ENCODE measurements at places on chromosomes 16 and 17. TPM values are rescaled to one million over a fixed set of nuclear protein-coding genes. Genes with fewer than 3 reads are reported as not detected.
A peak's percentile ranks its signal among the peaks of the same experiment; 100 is the strongest.

- DNase-seq = peak; percentile 81
Measured at GRCh38 chr16:2663553-2664546, 18.5 kb upstream of the KCTD5 start.

GRCh38 chr17:67833946-67834631 is 8.8 kb downstream of the BPTF start:
- H3K4me1 ChIP-seq = peaks cover 22% of the 10 kb centered on the region
- H3K27ac ChIP-seq = no peak overlapping the region
- no peaks in the 10 kb centered on the region for H3K27me3 ChIP-seq
- no peaks in the 10 kb centered on the region for H3K36me3 ChIP-seq

DNA sequence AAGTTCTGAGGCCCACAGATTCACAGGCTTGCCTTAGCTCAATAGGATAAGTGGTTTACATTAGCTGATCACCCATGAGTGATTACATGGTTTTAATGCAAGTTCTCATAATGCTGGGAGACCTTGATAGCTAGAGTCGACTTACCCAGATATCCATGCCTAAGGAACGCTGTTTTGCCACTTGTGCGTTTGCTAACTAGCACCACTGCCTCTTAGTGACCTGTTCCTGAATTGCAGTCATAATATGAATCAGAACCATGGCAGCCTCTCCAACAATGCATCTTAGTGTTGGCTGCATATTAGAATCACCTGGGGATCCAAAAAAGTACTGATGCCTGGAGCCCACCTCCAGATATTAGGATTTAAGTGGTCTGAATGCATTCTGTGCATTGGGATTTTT is 251.1 kb upstream of the CDH5 start:
- H3K4me1 ChIP-seq = no peaks in the 10 kb centered on the region
- DNase-seq = peak; percentile 10
- H3K4me3 ChIP-seq = no peak overlapping the region
- no peak overlapping the region for H3K27ac ChIP-seq
- H3K36me3 ChIP-seq = no peaks in the 10 kb centered on the region

GRCh38 chr16:1311212-1311737 is 1.8 kb downstream of the UBE2I start:
- H3K4me3 ChIP-seq = peak overlapping the region; percentile 85
- no peaks in the 10 kb centered on the region for H3K27me3 ChIP-seq
- peaks cover 10% of the 10 kb centered on the region for H3K4me1 ChIP-seq

DNA sequence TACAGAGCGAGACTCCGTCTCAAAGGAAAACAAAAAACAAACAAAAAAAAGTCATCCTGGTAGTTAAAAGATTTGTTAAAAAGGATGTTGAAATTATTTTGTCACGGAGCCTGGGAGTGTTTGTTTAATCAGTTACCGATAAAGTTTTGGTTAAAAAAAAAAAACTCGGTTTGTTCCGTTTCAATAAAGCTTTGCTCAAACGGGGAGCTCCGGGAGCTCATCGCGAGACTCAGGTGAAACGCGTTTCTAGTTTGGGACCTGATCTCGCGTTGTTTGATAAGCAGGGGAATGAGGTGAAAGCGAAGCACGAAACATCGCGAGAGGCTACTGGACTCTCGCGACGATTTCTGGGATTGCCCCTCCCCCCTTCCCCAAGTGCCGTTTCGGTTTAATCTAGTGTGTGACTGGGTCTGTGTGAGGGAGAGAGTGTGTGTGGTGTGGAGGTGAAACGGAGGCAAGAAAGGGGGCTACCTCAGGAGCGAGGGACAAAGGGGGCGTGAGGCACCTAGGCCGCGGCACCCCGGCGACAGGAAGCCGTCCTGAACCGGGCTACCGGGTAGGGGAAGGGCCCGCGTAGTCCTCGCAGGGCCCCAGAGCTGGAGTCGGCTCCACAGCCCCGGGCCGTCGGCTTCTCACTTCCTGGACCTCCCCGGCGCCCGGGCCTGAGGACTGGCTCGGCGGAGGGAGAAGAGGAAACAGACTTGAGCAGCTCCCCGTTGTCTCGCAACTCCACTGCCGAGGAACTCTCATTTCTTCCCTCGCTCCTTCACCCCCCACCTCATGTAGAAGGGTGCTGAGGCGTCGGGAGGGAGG is at the start of gene CDK12:
Gene CDK12, plus strand, starts transcription at position 374 of the 813 bp plus-strand sequence. CDS start 586 bp downstream, outside the sequence.
- peak; percentile 99 for DNase-seq
- no peaks in the 10 kb centered on the region for H3K36me3 ChIP-seq

GRCh38 chr17:56937687-56938086 is 23.2 kb downstream of the COIL start:
- peak overlapping the region; percentile 39 for H3K27ac ChIP-seq
- H3K36me3 ChIP-seq = peaks cover 73% of the 10 kb centered on the region
- peaks cover 16% of the 10 kb centered on the region for H3K4me1 ChIP-seq
- H3K4me3 ChIP-seq = 0 out of 2 replicates have a peak overlapping the region, but pooled peaks have one; percentile 17
- no peaks in the 10 kb centered on the region for H3K27me3 ChIP-seq
- peak; percentile 66 for DNase-seq

GRCh38 chr17:66724581-66725341 is 110.2 kb upstream of the CACNG5 start:
- DNase-seq = peak; percentile 47
- H3K4me3 ChIP-seq = no peak overlapping the region
- H3K27me3 ChIP-seq = no peaks in the 10 kb centered on the region
- H3K27ac ChIP-seq = no peak overlapping the region
- H3K36me3 ChIP-seq = no peaks in the 10 kb centered on the region
- H3K4me1 ChIP-seq = peaks cover 9% of the 10 kb centered on the region

GRCh38 chr17:74296548-74296936 is 22.5 kb downstream of the DNAI2 start:
- H3K4me3 ChIP-seq = no peak overlapping the region
- H3K36me3 ChIP-seq = no peaks in the 10 kb centered on the region
- H3K27ac ChIP-seq = no peak overlapping the region
- H3K4me1 ChIP-seq = peaks cover 21% of the 10 kb centered on the region
- no peaks in the 10 kb centered on the region for H3K27me3 ChIP-seq
- peak; percentile 67 for DNase-seq

DNA sequence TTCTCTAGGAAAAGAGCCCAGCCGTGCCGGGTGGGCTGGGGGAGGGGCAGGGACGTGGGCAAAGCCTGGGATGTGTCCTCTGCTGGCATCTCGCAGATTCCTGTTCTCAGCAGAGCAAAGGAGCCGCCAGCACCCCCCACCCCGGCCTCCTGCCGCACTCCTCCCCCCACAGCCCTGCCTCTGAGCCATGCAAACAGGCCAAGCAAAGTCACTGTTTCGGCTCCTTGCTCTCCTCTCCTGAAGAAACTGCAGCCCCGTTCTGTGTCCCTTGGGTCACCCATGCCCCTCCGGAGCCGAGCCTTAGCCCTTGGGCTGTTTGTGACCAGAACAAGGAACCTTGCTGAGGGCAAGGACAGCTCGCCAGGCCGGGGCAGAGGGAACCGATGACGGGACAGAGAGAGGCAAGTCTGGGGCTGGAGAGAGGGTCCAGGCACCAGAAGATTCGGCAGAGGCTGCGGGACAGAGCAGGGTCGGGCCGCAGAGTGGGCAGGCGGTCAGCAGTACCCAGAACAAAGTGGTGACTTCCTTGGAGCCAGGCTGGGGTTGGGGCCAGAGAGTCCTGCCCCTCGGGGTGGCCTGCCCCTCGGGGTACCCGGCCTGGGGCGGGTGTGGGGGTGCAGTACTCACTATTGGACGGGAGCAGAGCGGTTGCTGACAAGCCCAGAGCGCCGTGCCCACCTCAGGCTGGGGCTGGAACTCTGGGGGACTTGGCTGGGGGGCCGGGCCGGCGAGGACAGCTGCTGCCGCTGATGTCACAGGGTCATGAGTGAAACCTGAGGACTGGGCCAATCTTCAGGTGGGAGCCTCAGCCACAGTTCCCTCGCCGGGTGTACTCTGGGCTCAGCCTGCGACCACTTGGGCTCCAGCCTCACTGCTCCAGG is 9.2 kb upstream of the PRR29 start:
- H3K4me3 ChIP-seq = no peak overlapping the region
- DNase-seq = no peak
- no peaks in the 10 kb centered on the region for H3K36me3 ChIP-seq
- peaks cover 12% of the 10 kb centered on the region for H3K4me1 ChIP-seq
- peaks cover 15% of the 10 kb centered on the region for H3K27me3 ChIP-seq

GRCh38 chr16:57091975-57092785 is at the start of gene CPNE2:
CPNE2 (plus strand) TSS chr16:57092583; CDS start chr16:57110743, 18,160 bp downstream.
- no peaks in the 10 kb centered on the region for H3K36me3 ChIP-seq
- no peaks in the 10 kb centered on the region for H3K27me3 ChIP-seq
- peak; percentile 29 for DNase-seq

DNA sequence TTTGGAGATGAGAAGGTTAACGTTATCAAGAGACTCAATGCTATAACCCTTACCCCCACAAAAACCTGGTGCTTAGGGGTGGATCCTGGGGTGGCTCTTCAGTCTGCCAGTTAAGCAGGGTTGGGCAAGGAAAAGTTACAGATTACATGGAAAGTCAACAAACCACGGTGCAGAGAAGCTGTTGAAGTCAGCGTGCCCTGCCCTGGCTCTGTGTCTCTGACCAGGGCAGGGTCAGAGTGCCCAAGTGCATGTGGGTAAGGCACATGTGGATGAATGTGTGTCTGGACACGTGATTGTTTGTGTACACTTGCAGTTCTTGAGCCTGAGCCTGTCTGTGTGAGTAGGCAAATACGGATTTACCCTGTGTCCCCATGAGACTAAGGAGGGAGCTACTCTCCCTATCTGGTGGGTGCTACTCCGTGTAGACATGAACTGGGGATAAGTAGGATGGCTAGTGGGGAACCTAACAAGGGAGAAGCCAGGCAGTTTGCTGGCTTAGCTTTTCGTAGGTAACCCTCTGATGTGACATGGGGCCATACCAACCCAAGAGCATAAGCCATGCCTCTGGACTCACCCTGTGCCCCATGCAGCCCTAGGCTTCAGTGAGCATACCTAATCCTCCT is 5.5 kb downstream of the IGFBP4 start:
- peak overlapping the region; percentile 16 for H3K27ac ChIP-seq
- peaks cover 17% of the 10 kb centered on the region for H3K36me3 ChIP-seq
- H3K4me1 ChIP-seq = peaks cover 37% of the 10 kb centered on the region
- H3K4me3 ChIP-seq = no peak overlapping the region
- H3K27me3 ChIP-seq = no peaks in the 10 kb centered on the region

SMIM36 gene
- total RNA-seq = not detected

CMIP gene
- 43.7 TPM for total RNA-seq

TMEM98 gene
- 59.0 TPM for total RNA-seq

HLF gene
- total RNA-seq = 0.66 TPM

SEPTIN12 gene
- not detected for total RNA-seq

TANC2 gene
- 24.2 TPM for total RNA-seq

MYH3 gene
- total RNA-seq = 4.1 TPM

PDE6G gene
- total RNA-seq = not detected

SOCS1 gene
- 12.5 TPM for total RNA-seq

SULT1A2 gene
- total RNA-seq = 0.17 TPM

Data from PC-3 (cell line).